Type B pancreatic cell (in vitro differentiated cells): ENCODE measurements at places on chromosomes 4 and X.
A peak's percentile ranks its signal among the peaks of the same experiment; 100 is the strongest.

DNA sequence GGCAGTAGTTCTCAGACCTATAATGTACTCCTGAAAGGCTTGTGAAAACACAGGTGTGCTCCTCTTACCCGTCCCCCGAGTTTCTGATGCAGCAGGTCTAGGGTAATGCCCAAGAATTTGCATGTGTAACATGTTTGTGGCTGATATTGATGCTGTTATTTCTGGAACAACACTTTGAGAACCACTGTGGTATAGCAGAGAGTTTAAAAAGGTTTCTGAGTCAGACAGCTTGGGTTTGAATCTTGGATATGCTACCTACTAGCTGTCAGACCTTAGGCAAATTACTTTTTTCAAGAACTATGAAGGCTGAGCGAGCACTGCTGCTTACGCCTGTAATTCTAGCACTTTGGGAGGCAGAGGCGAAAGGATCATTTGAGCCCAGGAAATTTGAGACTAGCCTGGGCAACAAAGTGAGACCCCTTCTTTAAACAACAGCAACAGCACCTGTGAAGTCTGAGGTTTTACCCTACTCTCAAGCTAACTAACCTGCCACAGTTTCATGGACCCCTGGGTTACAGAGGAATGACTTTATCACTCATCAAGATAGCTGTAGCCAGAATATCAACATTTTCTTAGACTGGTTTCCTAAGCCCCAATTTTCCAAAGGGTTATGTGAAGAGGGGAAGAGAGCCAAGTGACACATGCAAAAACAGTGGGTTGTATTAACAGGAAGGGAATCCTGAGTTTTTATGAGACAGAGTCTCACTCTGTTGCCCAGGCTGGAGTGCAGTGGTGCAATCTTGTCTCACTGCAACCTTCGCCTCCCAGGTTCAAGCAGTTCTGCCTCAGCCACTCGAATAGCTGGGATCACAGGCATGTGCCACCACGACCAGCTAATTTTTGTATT lies 5.1 kb downstream of the AFF1 start:
- DNase-seq, result no peak

GRCh38 chrX:56232221-56233082 lies at the start of gene KLF8:
TSS of gene KLF8 (plus strand) at chrX:56232356. CDS start at chrX:56233335, 979 bp downstream.
- no peak for DNase-seq

DNA sequence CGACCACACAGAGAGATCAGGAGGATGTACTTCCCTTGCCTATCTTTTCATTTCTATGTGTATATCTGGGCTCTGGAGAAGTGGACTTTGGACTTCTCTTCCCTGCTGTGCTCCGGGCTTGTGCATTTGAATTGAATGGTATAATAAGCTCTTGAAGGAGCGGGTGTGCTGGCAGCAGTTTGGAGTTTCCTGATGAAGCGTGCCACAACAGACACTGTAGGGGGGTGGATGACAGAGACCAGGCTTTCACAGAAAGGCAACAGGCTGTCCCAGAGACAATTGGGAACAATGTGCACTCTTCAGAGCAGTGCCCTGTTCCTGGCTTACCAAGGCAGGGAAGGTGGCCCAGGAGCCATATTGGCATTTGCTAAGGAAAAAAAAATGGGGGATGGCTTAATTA lies 170.1 kb downstream of the FRMPD4 start:
- no peak for DNase-seq

- no peak for DNase-seq
Measured at GRCh38 chrX:106952988-106953387, 32.8 kb downstream of the CLDN2 start.

DNA sequence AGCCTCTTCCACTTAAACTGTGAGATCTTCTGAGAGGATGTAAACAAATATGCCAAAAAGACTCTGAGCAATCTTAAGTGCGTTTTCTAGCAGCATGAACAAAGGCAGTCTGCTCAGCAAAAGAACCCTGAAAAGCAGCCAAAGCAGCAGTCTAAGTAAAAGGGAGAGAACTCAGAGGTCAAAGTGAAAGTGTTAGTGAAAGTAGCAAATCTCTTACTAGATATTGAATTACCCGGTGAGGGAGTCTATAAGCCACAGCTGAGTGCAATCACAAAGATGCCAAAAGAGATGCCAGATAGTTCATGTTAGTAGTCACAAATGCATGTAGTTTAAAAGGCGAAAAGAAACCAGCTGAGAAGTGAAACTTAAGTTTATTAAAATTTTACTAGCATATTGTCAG lies 7.9 kb upstream of the GNRHR start:
- no peak for DNase-seq

- DNase-seq, result no peak
Measured at GRCh38 chr4:12304905-12305304, 876.2 kb upstream of the HS3ST1 start.

- no peak for DNase-seq
Measured at GRCh38 chr4:23828020-23828715, 61.7 kb downstream of the PPARGC1A start.

DNA sequence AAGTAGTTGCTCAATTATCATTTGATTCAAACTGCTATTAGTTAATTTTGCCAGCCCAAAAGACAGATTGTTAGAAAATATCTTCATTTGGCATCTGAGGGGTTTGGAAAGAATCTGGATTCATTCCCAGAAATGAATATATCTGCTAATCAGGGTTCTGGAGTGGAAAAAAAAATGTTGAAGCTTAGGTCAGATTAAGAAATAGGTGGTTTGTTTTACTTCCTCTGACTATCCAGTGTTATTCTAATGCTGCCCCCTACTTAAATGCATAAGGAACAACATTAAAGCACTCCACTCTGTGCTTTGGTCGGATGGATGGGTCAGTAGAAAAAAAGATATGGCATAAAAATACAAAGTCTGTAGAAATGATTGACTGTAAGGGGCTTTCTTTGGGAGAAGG lies 89.0 kb downstream of the LUZP4 start:
- no peak for DNase-seq

DNA sequence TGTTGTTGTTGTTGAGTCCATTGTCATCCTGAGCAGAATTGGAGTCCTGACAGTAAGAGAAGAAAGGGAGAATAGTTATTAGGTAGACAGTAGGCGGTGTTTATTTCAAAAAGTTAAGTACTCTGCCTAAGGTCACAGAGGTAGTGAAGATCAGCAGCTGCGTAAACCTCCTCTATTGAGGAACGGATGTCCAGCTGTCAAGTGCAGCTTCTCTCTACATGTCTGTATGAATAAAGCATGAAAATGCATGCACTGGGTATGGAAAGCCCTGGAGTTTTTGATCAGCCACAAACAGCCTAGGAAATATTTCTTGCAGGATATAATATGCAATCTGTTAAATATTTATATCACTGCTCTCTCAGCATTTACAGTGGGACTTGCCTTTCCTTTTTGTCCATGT lies 109.4 kb upstream of the CBLL2 start:
- DNase-seq, result no peak

- DNase-seq, result peak; percentile 88
Measured at GRCh38 chr4:84498935-84499623, at the start of gene NKX6-1. TSS of gene NKX6-1 (minus strand) at chr4:84499292. CDS start at chr4:84498228, 1,064 bp downstream.

GRCh38 chrX:68699960-68700746 lies 52.7 kb downstream of the STARD8 start:
- DNase-seq, result no peak

- no peak for DNase-seq
Measured at GRCh38 chr4:185554365-185555126, 19.2 kb upstream of the PDLIM3 start.

DNA sequence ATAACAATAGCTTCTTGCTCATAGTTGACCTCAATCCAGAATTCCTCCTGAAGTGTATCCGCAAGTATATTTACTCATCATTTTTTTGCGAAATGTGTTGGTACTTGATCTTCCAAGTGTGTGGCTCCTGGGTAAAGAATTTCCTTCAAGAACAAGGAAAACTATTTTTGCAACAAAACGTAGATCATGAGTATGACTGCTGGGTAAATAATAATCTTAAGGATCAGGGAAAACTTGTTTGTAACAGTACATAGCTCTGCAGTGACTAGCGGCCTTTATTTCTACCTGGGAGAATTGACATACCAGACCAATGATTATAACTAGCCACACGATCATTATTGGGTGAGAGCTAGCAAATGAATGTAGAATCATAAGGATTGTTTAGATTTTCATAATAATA lies 1311.7 kb downstream of the ARAP2 start:
- no peak for DNase-seq

- DNase-seq, result no peak
Measured at GRCh38 chrX:39899856-39900776, 197.6 kb downstream of the BCOR start.

- no peak for DNase-seq
Measured at GRCh38 chr4:2024683-2025082, 15.9 kb upstream of the NELFA start.

- no peak for DNase-seq
Measured at GRCh38 chrX:139222511-139223200, 307.9 kb upstream of the F9 start.

DNA sequence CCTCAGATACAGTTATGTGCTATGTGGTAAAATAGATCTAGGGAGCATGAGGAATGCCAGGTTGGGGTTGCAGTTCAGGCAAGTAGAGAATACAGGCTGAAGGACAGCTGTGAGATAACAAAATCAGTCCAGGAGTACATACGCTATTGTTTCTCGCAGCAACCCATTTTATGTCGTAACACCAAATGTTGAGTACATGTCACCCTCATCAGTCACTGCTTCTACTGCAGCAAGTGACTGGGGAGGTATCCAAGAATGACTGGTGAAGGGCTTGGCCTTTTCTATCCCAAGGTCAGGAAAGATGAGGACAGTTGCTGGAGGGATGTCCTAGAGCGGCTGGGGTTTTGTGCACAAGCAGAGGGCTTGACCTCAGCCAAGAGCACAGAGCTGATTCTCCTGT lies 172.1 kb downstream of the CBR4 start:
- no peak for DNase-seq

GRCh38 chr4:108877821-108878220 lies 115.0 kb upstream of the ETNPPL start:
- DNase-seq, result no peak

DNA sequence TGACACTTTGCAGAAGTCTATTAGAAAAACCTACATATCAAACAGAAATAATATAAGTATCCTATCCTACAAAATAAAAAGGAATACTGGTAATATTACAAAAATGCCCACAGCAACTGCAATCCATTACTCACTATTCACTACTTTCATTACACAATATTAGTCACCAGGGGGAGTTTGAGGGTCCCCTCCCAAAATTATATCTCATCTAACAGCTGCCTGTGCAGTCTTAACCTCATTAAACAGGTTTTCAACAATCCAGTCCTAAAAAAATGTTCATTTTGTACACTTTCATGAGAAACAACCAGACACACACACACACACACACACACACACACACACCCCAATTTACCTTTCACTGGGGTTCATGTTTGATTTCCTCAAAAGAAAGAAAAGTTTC lies 2.9 kb downstream of the CLOCK start:
- DNase-seq, result no peak

DNA sequence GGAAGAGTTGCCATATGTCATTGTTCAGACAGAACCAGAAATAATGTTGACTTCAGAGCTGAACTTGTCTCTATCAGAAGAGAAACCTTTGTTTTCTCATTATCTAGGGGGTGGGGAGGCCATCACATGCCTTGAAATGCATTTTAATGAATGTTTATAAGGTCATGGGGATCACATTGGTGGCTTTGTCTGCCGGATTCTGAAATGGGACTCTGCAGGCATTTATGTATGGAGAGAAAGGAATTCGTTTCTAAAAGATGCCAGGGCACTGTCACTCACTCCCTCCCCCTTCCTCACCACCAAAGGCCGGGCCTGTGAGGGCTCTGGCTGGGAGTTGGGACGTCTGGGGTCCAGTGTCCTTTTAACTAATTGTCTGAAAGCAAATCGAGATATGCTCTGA lies 102.2 kb downstream of the MAMLD1 start:
- DNase-seq, result no peak

GRCh38 chrX:47204970-47205369 lies 11.3 kb downstream of the UBA1 start:
- no peak for DNase-seq

DNA sequence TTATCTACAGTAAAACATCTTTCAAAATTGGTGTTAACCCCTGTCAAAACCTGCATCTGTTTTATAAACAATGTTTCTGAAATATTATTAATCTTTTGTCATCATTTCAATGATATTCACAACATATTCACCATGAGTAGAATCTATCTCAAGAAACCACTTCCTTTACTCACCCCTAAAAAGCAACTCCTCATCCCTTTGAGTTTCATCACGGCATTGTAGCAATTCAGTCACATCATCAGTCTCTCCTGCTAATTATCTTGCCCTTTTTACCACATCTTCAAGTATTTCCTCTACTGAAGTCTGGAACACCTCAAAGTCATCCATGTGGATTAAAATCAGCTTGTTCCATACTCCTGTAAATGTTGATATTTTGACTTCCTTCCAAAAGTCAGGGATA lies 415.3 kb upstream of the TECRL start:
- no peak for DNase-seq

- no peak for DNase-seq
Measured at GRCh38 chr4:87540146-87541058, 11.2 kb upstream of the SPARCL1 start.

DNA sequence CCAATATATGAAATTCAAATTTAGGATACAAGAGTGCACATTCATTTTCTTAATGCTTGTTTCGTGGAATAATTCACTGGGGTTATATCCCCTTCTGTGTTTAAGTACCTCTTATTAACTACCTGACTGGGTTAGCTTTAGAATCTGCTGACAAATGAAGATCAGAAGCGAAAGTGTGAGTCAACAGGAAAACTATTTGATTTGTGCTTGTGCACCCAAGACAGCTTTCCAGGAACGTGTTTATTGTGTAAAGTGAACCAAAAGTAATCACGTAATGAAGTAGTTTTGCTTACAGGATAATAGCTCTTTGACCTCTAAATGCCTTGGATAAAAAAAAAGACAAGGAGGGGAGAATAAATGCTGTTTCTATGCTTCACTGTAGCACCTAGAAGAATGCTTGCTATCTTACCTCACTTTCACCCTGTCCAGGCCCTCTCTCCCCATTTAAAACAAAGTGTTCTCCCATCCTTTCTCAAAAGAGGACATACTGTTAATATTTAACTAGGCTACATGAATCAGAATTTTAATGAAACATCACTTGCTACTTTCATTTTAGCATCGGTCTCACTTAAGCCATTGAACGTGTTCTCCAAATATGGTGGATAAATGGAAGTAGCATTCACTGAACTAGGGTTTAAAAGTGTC lies 141.9 kb downstream of the THOC2 start:
- DNase-seq, result no peak

- no peak for DNase-seq
Measured at GRCh38 chrX:11257711-11258110, 35.5 kb upstream of the AMELX start.

DNA sequence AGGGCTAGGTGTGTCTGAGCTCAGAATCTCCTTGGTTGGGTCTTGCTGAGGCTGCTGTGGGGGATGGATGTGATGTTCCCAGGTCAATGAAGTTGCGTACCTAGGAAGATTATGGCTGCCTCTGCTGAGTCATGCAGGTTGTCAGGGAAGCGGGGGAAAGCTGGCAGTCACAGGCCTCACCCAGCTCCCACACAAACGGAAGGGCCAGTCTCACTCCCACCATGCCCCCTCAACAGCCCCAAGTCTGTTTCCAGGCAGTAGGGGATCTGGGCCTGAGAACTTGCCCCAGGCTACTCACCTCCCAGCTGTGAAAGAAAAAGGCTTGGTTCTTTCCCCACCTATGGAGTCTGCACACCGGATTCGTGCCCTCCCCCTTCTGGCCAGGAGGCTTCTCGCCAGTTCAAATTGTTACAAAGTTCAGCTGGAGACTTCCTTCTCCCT lies 72.9 kb downstream of the WDR44 start:
- DNase-seq, result no peak
